ENCODE measurements at places on chromosomes 5 and 9.

- DNase-seq = no peak
Measured at GRCh38 chr5:74206579-74207550, 433.7 kb downstream of the ENC1 start.

GRCh38 chr5:54709096-54709495, 191.5 kb downstream of the SNX18 start:
- DNase-seq = no peak

DNA sequence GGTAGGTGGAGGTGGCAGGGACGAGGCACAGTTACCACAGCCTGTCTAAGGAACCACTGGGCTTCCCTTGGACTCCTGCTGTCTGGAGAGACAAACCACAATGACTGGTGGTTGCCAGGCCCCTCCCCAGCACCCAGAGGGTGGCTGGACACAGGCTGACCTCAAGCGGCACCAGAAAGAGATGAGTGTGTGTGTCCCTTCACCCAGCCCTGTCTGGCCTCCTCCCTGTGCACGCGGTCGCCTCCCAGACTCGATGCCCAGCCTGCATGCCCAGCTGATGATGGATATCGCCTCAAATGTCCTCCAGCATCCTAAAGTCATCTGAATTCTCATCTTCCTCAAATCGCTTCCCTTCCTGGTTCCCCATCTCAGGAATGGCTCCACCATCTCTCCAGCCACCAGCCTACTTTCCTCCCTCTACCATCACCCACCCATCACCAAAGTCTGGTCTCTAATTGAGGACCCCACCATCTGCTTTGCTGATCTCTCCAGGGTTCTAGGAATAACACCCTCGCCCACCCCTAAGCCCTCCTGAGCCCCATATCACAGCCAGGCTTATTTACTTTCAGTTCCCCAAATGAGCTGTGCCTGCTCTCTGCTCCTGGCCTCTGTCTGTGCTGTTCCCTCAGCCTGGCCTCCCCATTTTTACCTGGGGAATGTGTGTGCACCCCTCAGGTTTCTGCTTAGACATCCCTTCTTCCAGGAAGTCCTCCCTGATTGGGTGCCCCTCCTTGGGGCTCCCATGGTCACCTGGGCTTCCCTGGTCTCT, 52.5 kb upstream of the GGTA1 start:
- DNase-seq = no peak

DNA sequence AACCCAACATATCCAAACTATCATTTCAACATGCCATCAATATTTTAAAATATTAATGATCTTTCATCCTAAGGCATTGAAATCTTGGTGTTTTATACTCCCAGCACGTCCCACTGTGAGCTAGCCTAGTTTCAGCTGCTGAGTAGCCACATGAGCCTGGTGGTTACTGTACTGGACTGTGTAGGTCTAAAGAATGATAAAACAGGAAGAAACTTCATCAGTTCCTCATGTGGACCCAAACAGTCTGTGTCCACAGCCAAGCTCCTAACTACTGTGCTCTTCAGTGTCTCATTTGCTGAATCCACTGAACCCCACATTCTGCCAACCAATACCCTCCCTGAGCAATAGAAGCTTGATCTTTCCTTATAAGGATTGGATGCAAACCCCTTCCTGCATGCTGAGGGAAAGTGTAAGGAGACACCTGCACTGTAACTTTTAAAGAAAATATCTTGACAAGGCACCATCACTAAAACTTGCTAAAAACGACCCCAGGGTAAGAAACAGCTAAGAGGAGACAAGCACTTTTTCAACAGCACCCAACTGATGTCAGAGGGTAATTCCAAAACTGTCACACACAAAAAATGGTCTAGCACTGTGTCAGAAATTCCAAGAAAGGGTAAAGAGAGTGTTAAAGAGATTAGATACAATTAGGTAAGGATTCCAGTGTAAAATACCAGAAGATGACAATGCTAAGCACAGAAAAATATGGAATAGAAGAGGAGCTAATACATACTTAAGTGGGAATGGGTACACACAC, 126.9 kb downstream of the SPOCK1 start:
- DNase-seq = no peak

DNA sequence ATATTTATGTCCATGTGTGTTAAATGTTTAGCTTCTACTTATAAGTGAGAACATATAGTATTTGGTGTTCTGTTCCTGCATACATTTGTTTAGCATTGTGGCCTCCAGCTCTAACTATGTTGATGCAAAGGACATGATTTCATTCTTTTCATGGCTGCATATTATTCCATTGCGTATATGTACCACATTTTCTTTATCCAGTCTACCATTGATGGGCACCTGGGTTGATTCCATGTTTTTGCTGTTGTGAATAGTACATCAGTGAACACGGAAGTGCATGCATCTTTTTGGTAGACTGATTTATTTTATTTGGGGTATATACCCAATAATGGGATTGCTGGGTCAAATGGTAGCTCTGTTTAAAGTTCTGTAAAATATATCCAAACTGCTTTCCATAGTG, 359.0 kb downstream of the SLCO4C1 start:
- no peak for DNase-seq

GRCh38 chr5:178535299-178536175, 54.7 kb downstream of the COL23A1 start:
- no peak for DNase-seq

- DNase-seq = no peak
Measured at GRCh38 chr5:58259685-58260152, 200.2 kb downstream of the PLK2 start.

GRCh38 chr5:87383216-87383615, 29.5 kb downstream of the CCNH start:
- no peak for DNase-seq

GRCh38 chr9:26530841-26531240, 361.8 kb downstream of the CAAP1 start:
- no peak for DNase-seq

DNA sequence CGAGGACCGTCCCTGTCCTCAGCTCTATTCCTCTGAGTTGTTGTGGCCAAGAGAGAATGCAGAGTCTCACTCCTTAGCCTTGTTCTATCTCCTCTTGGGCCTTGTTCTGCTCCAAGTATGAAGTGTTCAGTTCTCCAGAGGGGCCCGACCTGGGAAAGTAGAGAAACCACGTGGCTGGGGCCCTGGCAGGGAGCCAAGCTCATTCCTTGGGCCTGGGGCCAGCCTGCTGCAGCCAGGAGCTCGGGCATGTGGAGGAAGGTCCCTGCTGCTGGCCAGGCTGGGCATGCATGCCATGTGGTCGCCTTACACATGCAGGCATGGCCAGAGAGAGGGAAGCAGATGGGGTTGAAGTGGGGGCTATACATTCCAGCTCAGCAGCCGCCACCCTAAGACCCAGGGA, 60.7 kb downstream of the COL27A1 start:
- no peak for DNase-seq

GRCh38 chr9:124390794-124391658, 24.2 kb downstream of the PSMB7 start:
- no peak for DNase-seq

All from CD4-positive, alpha-beta T cell treated with Interferon gamma for 1 hour (primary cell).